ENCODE measurements at places on chromosomes 13 and 19. TPM values are rescaled to one million over a fixed set of nuclear protein-coding genes. Genes with fewer than 3 reads are reported as not detected.

Gene GNG7
- polyA plus RNA-seq = 14.9 TPM

Gene SULT2B1
- polyA plus RNA-seq = 0.44 TPM

Gene IGFL3
- polyA plus RNA-seq = not detected

Gene ZNF266
- polyA plus RNA-seq = 22.9 TPM

Gene RFPL4A
- polyA plus RNA-seq = not detected

Gene CEACAM3
- polyA plus RNA-seq = not detected

Gene CCDC8
- polyA plus RNA-seq = 14.4 TPM

Gene TUBB4A
- polyA plus RNA-seq = 2.9 TPM

Gene LGI4
- polyA plus RNA-seq = 8.9 TPM

Gene POGLUT2
- 5.4 TPM for polyA plus RNA-seq

Gene SCN1B
- polyA plus RNA-seq = 60.5 TPM

Gene KLK14
- 0.44 TPM for polyA plus RNA-seq

- DNase-seq = no peak
Measured at GRCh38 chr13:79212064-79212619, 193.9 kb downstream of the RBM26 start.

GRCh38 chr19:46614114-46614722 is 10.7 kb downstream of the PTGIR start:
- peak; percentile 86 for DNase-seq

DNA sequence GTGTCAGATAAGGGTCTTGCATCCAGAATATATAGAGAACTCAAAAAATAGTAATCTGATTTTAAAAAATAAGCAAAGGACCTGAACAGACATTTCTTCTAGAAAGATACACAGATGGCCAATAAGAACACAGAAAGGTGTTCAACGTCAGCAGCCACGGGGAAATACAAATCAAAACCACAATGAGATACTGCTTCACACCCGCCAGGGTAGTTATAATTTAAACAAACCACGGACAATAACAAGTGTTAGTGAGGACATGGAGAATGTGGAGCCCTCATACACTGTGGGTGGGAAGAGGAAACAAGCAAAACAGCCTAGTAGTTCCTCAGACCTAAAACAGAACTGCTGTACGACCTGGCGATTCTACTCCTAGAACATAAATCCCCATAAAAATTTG is 26.7 kb upstream of the NAPA start:
- no peak for DNase-seq

DNA sequence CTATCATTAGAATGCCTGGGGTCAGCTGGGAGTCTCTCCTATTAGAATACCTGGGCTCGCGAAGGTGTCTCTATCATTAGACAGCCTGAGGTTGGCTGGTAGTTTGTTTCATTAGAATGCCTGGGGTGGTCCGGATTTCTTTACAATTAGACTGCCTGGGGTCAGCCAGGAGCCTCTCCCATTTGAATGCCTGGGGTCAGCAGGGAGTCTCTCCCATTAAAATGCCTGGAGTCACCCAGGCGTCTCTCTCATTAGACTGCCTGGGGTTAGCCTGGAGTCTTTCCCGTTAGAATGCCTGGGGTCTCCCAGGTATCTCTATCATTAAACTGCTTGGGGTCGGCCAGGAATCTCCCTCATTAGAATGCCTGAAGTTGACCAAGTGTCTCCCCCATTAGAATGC is 1458.3 kb downstream of the UQCRFS1 start:
- DNase-seq = no peak

GRCh38 chr19:4969292-4969771 is 419 bp downstream of the KDM4B start:
- DNase-seq = no peak

- no peak for DNase-seq
Measured at GRCh38 chr19:55703790-55704215, 28.8 kb downstream of the EPN1 start.

DNA sequence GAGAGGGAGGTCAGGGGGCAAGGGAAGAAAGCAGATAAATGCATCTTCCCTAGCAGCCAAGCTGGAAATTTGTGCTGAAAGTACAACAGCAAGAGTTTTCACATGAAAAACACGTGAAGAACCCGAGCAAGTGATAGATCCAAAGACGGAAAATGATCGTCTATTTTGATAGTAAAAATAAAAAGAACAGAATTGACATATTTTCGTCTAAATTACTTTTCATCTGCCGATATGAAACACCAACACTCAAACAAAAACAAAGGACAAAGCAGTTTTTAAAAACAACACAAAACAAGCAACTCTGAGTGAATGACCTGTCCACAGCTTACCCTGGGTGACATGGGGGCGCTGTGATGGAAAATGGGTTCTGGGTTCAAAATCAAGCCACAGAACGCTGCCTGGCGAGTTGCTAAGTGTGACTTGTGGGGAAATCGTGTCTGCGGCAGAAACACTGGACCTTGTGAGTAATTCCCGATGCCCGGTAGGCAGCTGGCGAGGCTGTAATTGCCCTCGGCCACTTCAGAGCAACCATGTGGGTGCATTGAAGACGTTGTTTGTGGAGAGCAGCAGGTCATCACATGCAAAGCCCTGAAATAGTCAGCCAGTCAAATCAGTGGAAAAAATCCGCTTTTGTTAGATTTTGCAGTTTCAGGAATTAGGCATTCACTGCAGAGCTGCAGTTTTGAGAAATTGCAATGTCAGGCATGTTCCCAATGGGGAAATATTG is 7.4 kb downstream of the SOX1 start:
- DNase-seq = no peak

DNA sequence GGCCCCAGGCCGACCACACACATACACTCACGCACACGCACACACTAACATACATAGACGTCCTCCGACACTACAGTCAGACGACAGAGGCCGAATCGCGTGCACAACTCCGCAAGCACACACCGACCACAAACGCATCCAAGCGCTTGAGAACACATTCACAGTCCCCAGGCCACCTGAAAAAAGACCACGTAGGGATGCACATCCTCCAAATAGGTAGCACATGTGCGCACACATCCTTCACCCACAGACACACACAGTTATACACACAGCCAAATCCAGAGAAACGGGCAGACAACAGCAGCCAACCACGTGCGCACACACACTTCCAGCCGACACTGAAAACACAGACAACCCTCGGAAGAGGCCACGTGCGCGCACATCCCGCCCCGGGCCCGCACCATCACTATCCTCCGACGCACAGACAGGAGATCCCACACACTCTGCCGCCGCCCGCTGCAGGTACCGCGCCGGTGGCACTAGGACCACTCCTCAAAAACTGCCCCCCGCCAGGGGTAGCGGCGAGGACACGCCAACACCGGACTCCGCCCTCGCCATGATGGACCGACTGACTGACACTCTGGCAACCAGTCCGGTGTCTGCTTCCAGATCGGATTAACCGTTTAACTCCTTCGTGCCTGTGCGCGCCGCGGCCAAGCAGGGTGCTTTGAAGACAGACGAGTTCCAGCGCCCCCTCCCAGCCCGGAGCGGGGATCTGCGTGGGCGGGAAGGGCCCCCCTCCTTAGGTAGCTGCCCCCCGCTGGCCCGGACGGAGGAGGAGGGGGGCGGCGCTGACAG is 493 bp upstream of the PDE4A start:
- DNase-seq = no peak

All from heart right ventricle (tissue), 16 donors.